A673 (cell line): ENCODE measurements at places on chromosomes 12 and 14. TPM values are rescaled to one million over a fixed set of nuclear protein-coding genes. Genes with fewer than 3 reads are reported as not detected.

DNA sequence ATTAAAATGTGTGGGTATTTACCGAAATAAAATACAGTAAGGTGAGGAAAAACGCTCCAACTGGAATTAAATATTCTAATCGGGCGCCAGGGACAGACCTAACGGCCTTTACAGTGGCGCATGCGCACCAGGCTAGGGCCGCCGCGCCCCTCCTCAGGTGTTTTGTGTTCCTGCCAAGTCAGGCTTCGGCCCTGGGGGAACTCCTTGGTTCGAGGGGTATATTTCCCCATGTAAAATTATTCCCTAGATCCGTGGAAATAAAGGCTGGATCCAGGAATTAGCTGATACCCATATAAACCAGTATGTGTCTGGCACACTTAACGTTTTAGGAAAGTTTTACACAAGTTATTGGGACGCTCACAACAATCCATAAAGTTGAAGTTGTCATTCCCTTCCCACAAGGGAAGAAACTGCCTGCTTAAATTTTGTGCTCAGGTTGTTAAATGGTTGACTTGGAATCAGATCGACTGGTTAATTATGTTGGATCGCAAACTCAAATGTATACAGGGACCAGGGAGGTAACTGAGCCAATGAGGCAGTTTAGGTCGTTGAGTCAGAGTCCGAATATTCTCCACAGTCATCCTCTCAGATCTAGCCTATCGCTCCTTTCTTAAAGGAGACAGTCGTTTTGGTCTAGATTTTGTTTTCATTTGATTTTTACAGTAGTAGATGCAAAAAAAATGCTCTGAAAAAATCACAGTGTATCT, 621 bp upstream of the ANAPC7 start:
- DNase-seq, result peak; percentile 80

GRCh38 chr14:75274899-75275569, 3.6 kb upstream of the FOS start:
- DNase-seq, result no peak

- peak; percentile 89 for DNase-seq
Measured at GRCh38 chr14:101761032-101761880, at the start of gene PPP2R5C. Gene PPP2R5C, plus strand, starts transcription at chr14:101761709. Its CDS starts 185 bp downstream, at chr14:101761894.

GRCh38 chr12:112049351-112049750, 36.1 kb downstream of the ERP29 start:
- peak; percentile 73 for DNase-seq

DNA sequence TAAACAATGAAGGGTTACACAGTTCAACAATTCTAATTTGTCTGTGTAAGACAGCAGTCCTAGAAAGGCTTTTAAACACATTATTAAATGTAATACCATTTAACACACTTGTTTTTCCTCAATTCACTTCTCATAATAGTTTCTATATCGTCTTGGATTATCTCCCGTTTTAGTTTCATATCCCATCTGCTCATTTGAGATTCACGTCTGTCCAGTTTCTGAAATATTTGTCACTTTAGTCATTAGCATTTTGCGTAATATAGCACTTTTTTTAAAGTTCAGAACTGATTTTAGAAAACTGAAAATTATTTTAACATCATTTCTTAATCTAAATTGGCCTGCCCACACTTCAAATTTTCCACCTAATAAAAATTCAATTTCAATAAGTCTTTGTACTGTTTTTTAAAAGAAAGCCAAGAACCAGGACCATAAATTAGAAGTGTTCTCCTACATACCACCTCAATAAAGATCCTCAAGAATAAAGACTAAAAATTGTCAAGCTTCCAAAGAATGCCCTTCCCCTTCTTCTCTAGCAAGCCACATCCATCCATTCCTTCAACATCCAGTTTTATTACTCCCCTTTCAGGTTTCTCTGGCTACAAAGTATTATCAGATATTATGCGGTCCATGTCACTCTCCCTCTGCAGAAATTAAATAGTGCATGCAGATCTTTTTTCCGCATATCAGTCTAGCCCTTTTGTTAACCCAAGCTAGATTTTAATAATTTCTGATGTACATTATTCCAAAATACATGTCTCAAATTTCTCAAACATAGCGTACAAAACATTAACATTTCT, 11.9 kb downstream of the MED13L start:
- DNase-seq, result no peak

ARMH4 gene
- 7.8 and 14.2 TPM in 2 replicates for total RNA-seq

CLEC1B gene
- not detected in 2 replicates for total RNA-seq

SLC5A8 gene
- not detected in 2 replicates for total RNA-seq

FAM90A1 gene
- total RNA-seq, result not detected in 2 replicates
